CD4-positive, alpha-beta T cell treated with Interleukin-15 for 4 hours (primary cell): ENCODE measurements at places on chromosomes 5 and 9.

GRCh38 chr9:33187519-33188218 is 20.5 kb upstream of the B4GALT1 start:
- DNase-seq = no peak

DNA sequence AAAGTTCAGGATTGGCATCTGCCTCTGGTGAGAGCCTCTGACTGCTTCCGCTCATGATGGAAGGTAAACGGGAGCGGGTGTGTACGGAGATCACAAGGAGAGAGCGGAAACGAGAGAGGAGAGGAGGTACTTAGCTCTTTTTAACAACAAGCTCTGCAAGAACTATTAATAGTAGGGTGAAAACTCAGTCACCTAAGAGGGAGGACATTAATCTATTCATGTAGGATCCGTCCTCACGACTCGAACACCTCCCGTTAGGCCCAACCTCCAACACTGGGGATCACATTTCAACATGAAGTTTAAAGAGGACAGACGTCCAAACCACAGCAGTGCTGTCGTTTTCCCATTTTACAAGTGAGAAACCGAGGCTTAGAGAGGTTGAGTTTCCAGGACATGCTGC is 173.7 kb downstream of the SLC28A3 start:
- DNase-seq = no peak

DNA sequence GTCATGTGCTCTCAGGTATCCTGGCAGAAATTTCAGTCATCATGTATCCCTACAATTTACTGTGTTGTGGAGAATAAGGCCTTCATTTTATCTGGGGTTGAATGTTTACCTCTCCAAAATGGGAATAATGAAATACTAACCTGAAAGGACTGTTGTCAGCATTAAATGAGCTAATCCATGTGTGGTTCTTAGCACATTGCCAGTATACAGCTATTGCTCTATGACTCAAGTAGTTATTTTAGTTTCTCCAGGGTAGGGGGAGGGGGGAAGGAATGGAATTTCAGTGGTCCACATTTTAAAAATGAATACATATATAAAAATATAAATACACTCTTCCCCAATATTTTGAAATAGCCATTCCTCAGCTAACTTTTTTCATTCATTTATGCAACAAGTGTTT is 3.5 kb downstream of the PAM start:
- DNase-seq = no peak

GRCh38 chr9:80359941-80360881 is 788.4 kb downstream of the TLE4 start:
- DNase-seq = no peak

DNA sequence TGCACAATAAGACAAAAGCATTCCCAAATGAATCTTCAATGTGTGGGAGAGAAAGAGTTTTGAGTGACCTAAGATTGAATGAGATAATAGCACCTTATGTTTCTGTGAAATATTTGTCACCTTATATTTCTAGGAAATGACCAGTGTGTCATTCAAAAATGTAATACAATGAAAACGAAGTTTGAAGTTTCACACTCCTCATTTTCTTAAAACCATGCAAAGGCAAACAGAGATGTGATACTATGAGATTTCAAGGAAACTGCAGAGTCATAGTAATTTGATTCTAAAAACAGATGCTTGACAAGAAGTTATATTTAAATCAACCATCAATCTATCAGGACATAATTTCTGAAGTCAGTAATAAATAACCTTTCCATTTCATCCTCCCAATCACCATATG is 13.6 kb upstream of the ABCA1 start:
- no peak for DNase-seq

GRCh38 chr9:78893774-78894401 is 597.0 kb downstream of the PSAT1 start:
- DNase-seq = no peak

DNA sequence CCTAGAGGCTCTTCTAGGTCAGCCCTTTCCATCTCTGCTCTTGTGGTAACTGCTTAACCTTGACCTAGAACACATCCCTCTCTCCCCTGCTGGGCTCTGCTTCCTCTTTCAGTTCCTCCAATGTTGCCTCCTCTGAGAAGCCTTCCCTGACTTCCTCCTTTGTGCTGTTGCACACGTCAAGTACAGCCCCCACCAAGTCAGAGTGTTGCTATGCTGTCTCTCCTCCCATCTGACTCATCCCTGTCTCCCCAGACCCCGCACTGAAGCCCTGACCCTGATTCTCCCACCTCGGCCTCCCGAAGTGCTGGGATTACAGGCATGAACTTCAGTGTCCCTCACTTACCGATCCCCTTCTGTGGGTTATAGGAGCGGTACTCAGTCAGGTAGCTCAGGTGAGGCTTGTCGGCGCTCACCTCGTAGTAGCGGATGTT is 10.4 kb upstream of the TRIM14 start:
- no peak for DNase-seq
